Glutamatergic neuron (in vitro differentiated cells): ENCODE measurements at places on chromosomes 11 and 22.

- no peak for DNase-seq
Measured at GRCh38 chr11:92424281-92424680, 199.7 kb downstream of the FAT3 start.

GRCh38 chr11:8566613-8567210 lies 27.3 kb downstream of the STK33 start:
- no peak for DNase-seq

DNA sequence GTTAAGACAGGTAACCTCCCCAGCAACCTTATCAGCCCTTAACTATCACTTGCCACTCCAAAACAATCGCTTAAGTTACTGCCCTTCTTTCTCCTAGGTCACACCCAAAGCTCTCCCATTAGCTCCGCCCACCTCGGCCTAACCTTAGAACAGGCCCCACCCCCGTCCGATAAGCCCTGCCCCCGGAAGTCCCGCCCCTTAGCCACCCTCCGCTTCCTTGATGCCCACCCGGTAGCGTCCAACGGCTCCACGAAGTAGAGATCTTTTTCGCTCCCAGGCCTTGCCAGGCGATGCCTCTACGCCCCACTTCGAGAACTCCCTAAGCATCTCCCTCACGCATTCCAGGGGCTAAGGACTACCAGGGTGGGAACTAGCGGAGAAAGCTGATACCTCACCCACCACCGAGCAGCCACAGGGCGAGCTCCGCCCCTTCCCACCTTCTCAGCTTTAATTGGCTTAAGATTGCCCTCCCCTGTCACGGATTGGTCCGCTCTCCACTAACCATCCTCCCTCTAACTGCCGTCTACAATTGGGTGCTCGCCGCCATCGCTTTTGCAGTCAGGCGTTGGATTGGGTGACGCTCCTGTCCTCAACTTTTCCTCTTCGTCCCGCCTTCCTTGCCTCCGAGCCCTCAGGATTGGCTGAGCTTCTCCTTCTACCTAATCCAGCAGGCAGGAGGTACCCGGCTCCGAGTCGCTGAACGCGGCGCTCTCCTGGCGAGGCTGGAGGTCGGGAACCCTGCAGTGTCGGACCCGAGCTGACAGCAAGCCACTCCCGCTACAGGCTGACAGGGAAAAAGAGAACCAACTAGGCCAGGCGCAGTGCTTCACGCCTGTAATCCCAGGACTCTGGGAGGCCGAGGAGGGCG lies at the start of gene ZBTB3:
Gene ZBTB3 (minus strand): TSS at position 425 of the 868 bp plus-strand sequence. CDS start 496 bp downstream, outside the sequence.
- DNase-seq: peak; percentile 95

- no peak for DNase-seq
Measured at GRCh38 chr22:37105154-37105553, 4.4 kb downstream of the TMPRSS6 start.
